ENCODE measurements at places on chromosomes 7 and 10.

GRCh38 chr10:44881649-44882048, 29.5 kb upstream of the TMEM72 start:
- no peak for DNase-seq

- DNase-seq: peak; percentile 26
Measured at GRCh38 chr10:93893646-93894515, at the start of gene SLC35G1. Gene SLC35G1 (plus strand): TSS chr10:93893978. CDS start chr10:93894034, 56 bp downstream.

DNA sequence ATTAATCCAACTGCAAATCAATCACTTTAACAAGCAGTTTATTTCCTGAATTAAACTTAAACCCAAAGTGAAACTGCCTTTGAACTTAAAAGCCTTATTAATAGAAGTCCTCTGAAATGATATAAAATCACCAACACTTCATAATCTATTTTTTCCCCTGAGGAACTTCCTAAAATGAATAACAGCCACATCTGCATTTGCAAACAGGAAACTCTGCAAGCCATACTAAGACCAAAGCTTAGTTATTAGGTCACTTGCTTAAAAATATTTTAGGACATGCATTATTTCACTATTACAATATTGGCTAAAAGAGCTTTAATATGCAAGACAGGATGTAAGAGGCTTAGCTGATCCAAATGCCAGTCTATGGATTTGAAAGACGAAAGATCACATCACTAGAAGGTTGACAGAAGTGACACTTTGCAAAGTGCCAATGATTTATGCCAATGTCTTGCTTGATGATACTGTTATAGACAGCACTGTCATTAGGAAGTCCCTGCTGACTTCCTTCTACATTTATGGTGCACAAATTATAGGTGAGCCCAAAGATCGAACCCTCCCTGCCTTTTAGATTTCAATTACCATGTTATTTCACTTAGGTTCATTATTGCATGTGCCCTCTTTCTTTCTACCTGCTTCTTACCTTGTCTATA, 99.9 kb upstream of the SKAP2 start:
- DNase-seq: no peak

GRCh38 chr10:47381103-47381395, 3.0 kb downstream of the ZNF488 start:
- no peak for DNase-seq

GRCh38 chr7:45970454-45970853, 49.4 kb upstream of the IGFBP3 start:
- DNase-seq: no peak

DNA sequence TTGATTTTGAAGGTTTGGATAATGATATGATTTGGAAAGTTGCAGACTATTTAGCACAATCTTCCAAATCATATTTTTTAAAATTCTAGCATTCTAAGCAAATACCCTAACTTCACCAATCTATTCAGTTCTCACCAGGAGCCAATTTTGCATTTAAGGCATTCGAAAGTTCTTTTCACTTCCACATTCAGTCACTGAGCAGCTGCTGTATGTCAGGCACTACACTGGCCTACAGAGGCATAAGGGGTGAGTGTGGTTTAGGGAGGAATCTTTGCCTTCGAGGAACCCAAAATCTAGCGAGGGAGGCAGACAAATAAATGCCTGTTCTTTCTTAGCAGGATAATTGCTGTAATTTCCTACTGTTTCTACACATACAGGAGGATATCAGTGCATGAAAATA, 10.7 kb upstream of the UCN3 start:
- no peak for DNase-seq

- no peak for DNase-seq
Measured at GRCh38 chr7:73823257-73823656, 7.5 kb upstream of the CLDN4 start.

DNA sequence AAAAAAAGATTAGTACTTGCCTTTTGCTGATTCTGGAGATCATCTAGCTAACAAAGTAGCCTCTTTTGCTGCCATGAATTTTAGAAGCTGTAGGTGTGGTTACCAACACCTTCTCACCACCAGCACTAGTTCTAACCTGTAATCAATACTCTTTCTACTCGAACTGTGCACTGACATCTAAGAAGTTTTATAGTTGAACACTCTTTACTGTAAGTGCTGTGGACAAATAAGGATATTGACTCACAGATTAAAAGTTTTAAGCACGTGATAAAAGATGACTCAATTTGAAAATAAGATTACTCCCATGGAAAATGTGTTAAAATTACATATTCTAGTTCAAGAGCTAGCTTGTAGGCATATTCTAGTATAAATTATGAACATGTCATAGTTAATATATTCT, 89.9 kb downstream of the REEP3 start:
- DNase-seq: no peak

DNA sequence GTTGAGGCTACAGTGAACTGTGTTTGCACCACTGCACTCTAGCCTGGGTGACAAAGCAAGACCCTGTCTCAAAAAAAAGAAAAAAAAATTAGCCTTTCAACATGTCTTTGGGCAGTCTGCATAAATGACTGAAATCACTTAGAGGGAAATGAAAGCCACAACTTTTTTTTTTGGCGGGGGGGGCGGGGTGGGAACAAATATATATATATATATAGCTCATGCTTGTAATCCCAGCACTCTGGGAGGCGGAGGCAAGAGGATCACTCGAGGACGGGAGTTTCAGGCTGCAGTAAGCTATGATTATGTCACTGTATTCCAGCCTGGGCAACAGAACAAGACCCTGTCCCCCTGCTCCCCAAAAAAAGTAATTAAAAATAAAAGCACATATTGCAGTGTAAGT, 23.4 kb upstream of the MICU1 start:
- no peak for DNase-seq

DNA sequence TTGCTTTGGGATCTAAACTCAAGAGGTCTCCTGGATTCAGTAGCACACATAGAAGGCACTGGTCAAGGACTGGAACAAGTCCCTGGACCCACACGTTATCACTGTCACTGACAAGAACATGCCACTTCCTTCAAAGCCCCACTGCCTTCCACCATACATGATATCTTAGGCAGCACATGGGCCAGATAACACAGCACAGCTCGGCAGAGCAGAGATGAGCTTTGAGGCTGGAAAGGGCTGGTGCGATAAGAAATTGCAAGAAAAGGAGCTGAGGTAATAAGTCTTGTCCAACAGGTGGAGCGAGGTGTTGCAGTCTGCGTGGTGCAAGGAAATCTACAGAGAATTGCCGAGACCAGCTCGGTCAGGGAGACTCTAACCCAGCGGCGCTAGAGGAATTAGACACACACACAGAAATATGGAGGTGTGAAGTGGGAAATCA, 139.8 kb upstream of the CDK13 start:
- DNase-seq: no peak

GRCh38 chr7:22771194-22771871, 44.3 kb downstream of the IL6 start:
- no peak for DNase-seq

DNA sequence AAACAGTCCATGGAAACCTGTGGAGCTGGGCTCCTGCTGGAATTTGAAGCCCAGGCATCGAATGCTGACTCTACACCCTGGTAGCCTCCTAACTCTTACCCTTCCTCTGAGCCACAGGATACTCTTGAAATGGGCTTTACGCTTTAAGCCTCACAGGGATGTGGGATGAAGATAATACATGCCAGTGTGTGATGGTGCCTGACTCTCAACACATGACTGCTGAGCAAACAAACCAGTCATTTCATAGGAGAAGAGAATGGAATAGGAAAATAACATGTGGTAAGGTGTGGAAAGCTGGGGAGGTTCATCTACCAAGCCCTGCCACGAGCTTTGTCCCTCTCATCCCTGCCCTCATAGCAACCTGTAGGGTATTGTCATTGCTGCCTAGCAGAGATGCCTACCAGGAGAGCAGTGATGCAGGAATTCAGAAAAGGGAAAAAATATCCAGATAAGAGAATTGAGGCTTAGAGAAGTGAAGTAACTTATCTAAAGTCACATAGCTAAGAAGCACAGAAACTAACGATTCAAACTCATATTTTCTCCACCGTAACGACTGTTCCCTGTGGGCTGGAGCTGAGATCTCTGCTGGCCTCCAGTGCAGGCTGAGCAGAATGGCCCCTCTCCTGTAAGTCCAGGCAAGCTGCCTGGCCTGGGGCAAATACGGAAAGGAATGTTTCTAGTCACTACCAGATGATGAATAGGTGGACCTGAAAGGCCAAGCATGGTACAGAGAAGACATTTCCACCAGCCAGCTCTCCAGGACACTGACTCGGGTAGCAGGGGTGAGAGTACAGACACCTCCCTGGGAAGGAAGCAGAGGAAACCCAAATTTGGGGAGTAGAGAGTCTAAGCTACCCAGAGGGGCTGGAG, 90.2 kb upstream of the DUSP5 start:
- no peak for DNase-seq

DNA sequence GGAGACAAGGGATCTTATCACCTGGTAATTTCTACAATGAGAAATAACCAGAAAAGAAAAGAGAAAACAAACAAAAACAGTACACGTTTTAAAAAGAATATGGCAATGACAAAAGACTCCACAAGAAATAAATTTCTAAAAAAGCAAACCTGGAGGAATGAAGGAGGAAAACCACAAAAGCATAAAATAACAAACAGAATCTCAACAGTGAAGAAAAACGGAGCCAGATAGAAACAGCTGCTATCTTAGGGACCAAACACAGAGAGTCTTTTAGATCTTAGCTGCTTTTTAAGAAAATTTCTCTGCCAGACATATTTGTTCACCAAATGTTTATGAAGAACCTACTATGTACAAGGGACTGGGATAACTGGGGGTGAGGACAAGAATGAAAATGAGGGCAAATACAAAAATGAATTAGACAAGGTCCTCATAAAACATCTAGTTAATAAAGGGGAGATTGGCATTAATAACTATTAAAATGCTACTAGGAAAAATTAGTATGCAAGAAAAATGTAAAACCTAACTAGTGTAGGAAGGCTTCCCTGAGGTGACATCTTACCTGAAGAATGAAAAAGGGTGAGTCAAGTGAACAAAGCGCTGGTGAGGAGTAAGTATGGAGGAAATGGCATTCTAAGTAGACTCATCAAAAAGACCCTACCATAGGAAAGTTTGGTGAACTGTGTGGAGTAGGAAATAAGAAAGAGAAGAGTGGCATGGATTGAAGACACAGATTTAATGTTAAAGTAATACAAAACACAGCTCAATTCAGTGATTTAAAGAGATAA, 34.3 kb downstream of the WASL start:
- no peak for DNase-seq

GRCh38 chr10:110967009-110967630, 47.7 kb downstream of the SHOC2 start:
- DNase-seq: no peak

DNA sequence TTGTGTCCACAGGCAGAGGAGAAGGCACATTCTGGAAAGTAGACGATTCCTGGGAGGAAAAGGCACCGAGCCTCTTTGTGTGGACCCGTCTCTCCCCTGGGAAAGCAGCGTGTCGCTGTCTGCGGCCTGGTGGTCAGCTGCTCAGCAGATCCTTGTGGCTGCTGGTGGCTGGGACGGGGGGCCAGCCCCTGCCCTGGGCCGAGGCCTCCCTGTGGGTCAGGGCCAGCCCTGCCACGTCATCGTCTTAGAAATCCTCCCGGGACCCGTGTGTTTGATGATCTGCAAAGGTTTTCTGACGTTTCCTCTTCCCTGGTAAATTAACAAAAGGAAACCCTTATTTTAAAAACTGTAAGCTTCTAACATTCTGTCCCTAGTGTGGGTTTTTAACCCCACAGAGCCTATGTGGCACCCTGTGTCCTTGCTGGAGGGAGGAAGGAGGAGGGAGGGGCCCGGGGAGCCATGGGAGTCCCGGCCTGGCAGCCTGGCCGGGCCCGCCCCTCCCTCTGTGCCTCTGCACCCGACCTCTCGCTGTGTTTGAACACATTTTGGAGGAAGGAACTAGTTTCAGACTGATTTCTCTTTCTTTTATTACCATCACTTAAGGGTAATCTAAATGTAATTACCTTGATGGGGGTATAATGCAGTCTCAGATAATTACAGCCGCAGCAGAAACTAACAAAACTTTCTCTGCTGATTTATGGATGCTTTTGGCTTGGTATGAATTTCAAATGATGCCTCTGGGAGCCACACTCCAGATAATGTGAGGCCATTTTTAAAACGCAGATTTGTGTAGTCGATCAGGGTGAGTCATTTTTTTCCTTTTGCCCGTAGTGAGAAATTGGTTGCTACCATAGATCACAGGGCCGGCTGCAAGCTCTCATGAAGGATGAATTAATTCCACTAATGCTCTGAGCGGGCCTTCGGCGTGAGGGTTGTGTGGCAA, 85.5 kb downstream of the NKX6-2 start:
- DNase-seq: no peak

GRCh38 chr7:94382746-94383145, 11.9 kb upstream of the COL1A2 start:
- no peak for DNase-seq

DNA sequence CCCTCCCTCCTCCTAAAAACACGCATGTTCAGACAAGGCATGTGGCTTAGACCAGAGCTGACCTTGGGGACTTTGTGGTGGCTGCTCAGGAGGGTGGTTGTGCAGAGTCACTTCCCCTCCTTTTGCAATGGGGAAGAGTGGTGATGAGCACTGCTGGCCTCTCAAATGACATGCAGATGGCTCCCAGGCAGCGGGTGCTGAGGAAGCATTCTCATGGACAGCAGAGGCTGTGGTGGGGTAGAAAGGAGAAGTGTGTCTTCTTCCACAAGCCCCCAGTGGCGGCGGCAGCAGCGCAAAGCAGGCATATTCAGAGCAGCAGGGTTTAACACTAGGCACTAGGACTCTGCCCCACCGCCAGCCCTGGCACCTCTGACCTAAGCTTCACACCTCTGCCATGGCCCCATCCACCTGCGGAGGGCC, 105.9 kb upstream of the ANLN start:
- DNase-seq: no peak

GRCh38 chr7:108290459-108291151, 160.4 kb upstream of the LAMB4 start:
- no peak for DNase-seq

Measured in NCI-H2029 (cell line).